ENCODE measurements at places on chromosomes 13 and 19. TPM values are rescaled to one million over a fixed set of nuclear protein-coding genes. Genes with fewer than 3 reads are reported as not detected.

GTF2F2 gene
- polyA plus RNA-seq: 17.4 TPM

SHISA2 gene
- 59.8 TPM for polyA plus RNA-seq

AKAP8L gene
- polyA plus RNA-seq: 69.5 TPM

PSMC4 gene
- polyA plus RNA-seq: 54.5 TPM

ISOC2 gene
- polyA plus RNA-seq: 36.2 TPM

ZNF98 gene
- polyA plus RNA-seq: 0.76 TPM

PGLYRP1 gene
- polyA plus RNA-seq: 0.85 TPM

SULT2A1 gene
- polyA plus RNA-seq: not detected

RNF17 gene
- polyA plus RNA-seq: 0.19 TPM

ZNF497 gene
- 2.4 TPM for polyA plus RNA-seq

NKPD1 gene
- 0.34 TPM for polyA plus RNA-seq

CD70 gene
- polyA plus RNA-seq: 0.72 TPM

MYH14 gene
- 53.2 TPM for polyA plus RNA-seq

LILRA6 gene
- 1.2 TPM for polyA plus RNA-seq

All from forelimb muscle (tissue), 1 donor.